A549 treated with Mapracorat at 1 μM for 4 hours (cell line): ENCODE measurements at places on chromosomes 12 and 14. TPM values are rescaled to one million over a fixed set of nuclear protein-coding genes. Genes with fewer than 3 reads are reported as not detected.

The PTPRR gene
- 0.20 to 0.43 TPM (median 0.32 TPM) in 5 replicates for total RNA-seq

The CFAP54 gene
- total RNA-seq = 0.59 to 1.6 TPM (median 1.4 TPM) in 5 replicates

The MIPOL1 gene
- 2.1 to 3.0 TPM (median 2.6 TPM) in 5 replicates for total RNA-seq

The TGM1 gene
- 0.89 to 1.9 TPM (median 1.4 TPM) in 5 replicates for total RNA-seq

The RTL1 gene
- 0.15 to 0.33 TPM (median 0.24 TPM) in 5 replicates for total RNA-seq

The MLF2 gene
- 252 to 312 TPM (median 307 TPM) in 5 replicates for total RNA-seq

The ADAM20 gene
- not detected in 5 replicates for total RNA-seq

The NOXRED1 gene
- total RNA-seq = 0.13 TPM in 1 of 5 replicates, not detected in the others

The TMPRSS12 gene
- not detected in 5 replicates for total RNA-seq

The ACVRL1 gene
- 0.08 to 0.62 TPM (median 0.15 TPM) in 4 of 5 replicates, not detected in the other for total RNA-seq
